ENCODE measurements at places on chromosomes 13 and 19.

- no peak for DNase-seq
These were observed 23.4 kb downstream of the CEACAM21 start for GRCh38 chr19:41599175-41599966.

DNA sequence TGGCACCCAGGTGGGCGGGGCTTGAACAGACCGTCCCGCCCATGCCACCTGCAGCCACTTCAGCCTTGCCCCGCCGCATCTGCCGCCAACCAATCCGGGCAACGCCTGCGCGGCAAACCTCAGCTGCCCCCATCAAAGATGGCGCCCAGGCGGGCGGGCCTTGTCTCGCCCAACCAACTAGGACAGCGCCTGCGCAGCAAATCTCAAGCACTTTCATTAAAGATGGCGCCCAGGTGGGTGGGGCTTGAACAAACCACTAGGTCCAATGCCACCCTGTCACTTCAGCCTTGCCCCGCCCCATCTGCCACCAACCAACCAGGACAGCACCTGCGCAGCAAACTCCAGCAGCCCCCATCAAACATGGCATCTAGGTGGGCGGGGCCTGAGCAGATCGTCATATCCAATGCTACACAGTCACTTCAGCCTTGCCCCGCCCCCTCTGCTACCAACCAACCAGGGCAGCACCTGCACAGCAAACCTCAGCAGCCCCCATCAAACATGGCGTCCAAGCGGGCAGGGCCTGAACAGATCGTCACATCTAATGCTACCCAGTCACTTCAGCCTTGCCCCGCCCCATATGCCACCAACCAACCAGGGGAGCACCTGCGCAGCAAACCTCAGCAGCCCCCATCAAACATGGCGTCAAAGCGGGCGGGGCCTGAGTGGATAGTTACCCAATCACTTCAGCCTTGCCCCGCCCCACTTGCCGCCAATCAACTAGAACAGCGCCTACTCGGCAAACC is 1.4 kb downstream of the PEG3 start:
- DNase-seq, result no peak

DNA sequence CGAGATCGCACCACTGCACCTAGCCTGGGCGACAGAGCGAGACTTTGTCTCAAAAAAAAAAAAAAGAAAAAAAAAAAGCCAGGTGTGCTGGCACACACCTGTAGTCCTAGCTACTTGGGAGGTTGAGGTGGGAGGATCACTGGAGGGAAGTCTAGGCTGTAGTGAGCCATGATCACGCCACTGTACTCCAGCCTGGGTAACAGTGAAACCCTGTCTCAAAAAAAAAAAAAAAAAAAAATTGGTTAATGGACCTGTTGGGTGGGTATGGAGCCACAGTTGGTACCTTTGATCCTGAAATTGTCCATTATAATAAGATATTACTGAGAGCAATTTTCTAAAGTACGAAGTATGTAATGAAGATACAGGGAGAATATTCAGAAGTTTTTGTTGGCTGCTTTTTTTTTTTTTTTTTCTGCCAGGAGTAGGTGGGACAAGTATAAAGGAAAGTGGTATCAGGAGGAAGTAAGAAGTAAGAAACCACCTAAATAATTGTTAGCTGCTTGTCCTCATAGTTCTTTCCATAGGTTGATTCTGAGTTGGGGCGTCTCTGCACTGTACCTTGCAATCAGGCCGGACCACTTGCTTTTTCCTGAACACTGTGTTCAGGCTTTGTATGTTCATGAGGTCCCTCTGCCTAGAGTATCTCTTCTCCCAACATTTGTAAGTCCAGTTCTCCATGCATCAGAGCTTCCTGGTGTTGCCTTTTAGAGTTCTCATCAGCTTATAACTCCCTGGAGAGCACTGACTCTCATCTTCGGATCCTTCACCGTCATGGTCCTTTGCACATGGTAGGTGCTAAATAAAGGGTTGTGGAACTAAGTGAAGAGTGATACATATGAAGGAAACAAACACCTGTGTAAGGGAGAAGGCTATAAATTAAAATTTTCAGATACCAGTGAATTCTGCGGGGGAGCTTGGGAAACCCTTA is 31.7 kb downstream of the ARHGAP35 start:
- no peak for DNase-seq

- no peak for DNase-seq
These were observed 14.1 kb downstream of the PROSER1 start for GRCh38 chr13:39023761-39024160.

- no peak for DNase-seq
These were observed 51.3 kb downstream of the MBNL2 start for GRCh38 chr13:97273341-97273831.

GRCh38 chr13:66657165-66657881 is 572.8 kb downstream of the PCDH9 start:
- DNase-seq, result no peak

GRCh38 chr13:96089749-96090239 is at the start of gene HS6ST3:
Gene HS6ST3 (plus strand): TSS chr13:96090107.
- DNase-seq, result no peak

DNA sequence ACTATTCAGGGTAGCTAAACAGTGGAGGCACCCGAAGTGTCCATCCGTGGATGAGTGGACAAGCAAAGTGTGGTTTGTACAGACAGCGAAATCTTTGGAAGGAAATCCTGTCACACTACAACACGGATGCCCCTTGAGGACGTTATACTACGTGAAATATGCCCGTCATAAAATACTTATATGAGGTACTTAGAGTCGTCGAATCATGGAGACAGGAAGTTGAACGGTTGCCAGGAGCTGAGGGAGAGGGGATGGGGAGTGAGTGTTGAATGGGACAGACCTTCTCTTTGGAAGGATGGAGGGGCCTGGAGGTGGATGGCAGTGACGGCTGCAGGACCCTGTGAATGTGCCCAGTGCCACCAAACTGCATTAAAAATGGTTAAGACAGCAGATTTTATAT is 11.6 kb downstream of the ATP4B start:
- no peak for DNase-seq

GRCh38 chr19:45972081-45972946 is 1.4 kb downstream of the NOVA2 start:
- no peak for DNase-seq

GRCh38 chr13:50678464-50679162 is 164.9 kb downstream of the DLEU7 start:
- no peak for DNase-seq

- DNase-seq, result no peak
These were observed 105.6 kb downstream of the MRPL57 start for GRCh38 chr13:21282065-21282464.

- DNase-seq, result no peak
These were observed 59.6 kb downstream of the GPALPP1 start for GRCh38 chr13:45048890-45049407.

- no peak for DNase-seq
These were observed 27.3 kb downstream of the CARM1 start for GRCh38 chr19:10898633-10899032.

DNA sequence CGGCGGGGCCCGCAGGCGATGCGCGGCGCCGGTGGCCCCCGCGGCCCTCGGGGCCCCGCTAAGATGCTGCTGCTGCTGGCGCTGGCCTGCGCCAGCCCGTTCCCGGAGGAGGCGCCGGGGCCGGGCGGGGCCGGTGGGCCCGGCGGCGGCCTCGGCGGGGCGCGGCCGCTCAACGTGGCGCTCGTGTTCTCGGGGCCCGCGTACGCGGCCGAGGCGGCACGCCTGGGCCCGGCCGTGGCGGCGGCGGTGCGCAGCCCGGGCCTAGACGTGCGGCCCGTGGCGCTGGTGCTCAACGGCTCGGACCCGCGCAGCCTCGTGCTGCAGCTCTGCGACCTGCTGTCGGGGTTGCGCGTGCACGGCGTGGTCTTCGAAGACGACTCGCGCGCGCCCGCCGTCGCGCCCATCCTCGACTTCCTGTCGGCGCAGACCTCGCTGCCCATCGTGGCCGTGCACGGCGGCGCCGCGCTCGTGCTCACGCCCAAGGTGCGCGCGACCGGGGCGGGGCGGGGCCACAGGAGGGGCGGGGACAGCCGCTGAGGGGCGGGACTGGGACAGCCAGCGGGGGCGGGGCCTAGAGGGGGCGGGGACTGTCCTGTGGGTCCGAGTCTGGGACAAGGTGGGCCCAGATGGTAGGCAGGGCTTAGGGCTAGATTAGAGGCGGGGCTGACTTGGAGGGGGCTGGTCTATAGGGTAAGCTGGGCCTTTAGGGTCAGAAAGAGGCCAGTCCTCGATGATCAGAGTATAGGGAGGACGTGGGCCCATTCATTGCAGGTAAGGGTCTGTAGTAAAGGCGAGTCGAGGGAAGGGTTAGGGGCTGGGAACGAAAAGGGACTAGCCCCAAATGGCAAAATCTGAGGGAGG is 5.1 kb downstream of the GRIN2D start:
- peak; percentile 74 for DNase-seq

DNA sequence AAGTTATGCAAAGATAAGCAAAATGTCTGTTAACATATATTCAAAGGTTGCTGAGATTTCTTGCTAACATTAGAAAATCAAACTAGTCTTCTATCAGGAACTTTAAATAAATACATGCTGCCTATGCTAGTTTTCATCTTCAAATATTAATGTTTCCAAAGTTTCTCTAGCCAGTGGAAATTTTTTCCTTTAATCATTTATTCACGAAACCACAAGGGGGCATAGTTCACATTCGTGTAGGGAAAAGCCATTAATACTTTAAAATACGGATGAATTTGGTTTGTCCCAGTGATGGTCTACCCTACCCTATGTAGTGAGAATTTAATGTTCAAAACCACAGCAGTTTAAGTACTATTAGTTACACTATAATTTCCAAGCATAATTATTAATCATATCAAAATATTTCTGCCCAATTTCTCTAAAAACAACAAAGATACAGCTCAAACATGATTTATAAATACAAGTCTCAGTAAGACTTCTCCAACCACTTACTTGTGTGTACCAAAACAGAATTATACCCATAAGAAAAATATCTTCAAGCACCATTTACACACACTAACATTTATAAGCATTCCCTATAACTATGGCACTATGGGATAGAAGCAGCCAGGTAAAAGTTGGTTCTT is 16.2 kb downstream of the NUFIP1 start:
- no peak for DNase-seq

DNA sequence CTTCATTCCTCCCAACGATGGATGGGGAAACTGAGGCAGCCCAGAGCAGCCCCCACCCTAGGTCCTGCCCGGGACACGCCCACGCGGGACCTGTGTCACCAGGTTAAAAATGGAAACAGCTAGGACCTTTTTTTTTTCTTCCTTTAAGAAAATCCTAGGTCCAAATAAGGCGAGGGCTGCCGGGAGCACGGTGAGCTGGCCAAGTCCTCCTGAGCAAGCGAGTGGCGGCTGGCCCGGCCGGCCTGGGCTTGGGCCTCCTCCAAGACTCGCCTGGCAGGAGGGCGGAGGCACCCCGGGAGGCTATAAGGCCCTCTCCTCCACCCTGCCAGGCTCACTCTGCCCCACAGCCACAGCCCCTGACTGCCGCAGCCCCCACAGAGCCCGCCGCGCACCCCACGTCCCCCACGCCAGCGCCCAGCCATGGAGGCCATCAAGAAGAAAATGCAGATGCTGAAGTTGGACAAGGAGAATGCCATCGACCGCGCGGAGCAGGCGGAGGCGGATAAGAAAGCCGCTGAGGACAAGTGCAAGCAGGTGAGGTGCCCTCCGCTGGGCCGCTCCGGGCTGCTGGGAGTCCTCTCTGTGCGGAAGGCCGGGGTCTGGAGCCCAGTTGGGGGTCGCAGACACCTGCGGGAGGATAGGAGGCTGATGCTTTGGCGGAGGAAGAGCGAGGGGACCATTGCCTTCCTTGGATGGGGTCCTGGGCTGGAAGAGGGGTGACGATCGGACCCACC is 8.9 kb upstream of the TPM4 start:
- no peak for DNase-seq

- DNase-seq, result no peak
These were observed 28.2 kb upstream of the C13orf46 start for GRCh38 chr13:114002009-114002544.

GRCh38 chr19:44696939-44697669 is 1.8 kb upstream of the CEACAM16 start:
- DNase-seq, result no peak

- DNase-seq, result no peak
These were observed 3.3 kb upstream of the POSTN start for GRCh38 chr13:37601648-37602440.

GRCh38 chr19:751501-752341 is 809 bp downstream of the MISP start:
- no peak for DNase-seq

GRCh38 chr13:35993686-35994085 is 137.5 kb downstream of the DCLK1 start:
- DNase-seq, result no peak

GRCh38 chr13:26688286-26688685 is 72.3 kb downstream of the GPR12 start:
- no peak for DNase-seq

DNA sequence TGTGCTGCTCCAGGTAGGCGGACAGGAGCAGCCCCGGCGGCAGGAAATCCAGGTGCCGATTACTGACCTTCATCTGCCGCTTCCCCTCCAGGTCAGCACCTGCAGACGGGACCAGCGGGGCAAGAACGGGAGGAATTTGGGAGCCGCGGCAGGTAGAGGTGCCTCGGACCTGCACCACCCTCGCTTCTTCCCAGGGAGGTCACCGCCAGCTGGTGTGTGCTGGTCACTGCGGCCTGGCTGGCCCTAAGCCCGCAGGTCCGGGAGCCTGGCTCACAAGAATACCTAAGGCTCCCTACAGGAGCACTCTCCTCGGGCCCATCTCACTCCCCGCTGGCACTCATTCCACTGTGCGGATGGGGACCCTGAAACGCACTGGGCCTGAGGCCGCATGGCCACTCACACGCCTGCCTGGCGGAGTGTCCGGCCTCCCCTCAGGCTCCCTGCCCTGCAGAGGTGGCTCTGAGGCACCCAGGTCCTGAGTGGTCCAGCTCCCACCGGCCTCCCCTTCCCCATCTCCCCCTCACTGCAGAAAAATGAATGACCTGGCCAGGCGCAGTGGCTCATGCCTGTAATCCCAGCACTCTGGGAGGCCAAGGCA is 4.3 kb downstream of the RNU6-9 start:
- no peak for DNase-seq

GRCh38 chr19:2113439-2114211 is 16.9 kb downstream of the IZUMO4 start:
- DNase-seq, result no peak

- no peak for DNase-seq
These were observed 33.4 kb downstream of the COG6 start for GRCh38 chr13:39688699-39689405.

DNA sequence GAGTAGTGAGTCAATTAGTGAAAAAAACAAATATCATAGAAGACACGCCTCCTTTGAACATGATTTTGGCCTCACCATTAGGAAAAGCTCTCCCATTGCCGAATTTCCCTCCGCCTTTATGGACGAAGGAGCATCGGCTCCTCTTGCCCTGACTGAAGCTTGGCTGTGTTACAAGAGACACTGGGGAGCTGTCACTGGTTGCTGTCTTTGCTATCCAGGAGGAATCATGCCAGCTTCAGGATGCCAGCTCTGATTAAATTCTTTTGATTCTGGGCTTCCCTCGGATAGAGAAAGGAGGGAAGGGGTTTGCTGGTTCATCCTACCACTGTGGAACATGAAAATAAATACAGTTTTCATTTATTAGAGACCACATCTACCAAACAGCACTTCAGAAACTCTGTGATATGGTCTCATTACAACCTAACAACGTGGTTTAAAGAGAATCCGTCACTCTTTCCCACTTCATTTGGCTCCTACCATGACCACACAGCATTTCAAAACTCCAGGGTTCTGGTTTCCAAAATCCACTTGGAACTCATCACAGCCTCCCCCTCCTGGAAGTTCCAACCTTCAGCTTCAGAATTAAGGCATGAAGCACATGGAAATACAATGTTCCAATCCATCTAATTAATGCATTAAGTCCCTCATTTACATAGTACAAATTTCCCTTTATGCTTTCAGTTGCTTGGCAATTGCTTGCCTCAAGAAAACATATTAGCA is 446.0 kb downstream of the EFNB2 start:
- no peak for DNase-seq

- no peak for DNase-seq
These were observed 806 bp downstream of the MAST1 start for GRCh38 chr19:12838886-12839756.
